NT2/D1 (cell line): ENCODE measurements at places on chromosomes 1 and 21.

GRCh38 chr1:201964261-201964660, 9.0 kb downstream of the TIMM17A start:
- no peak for DNase-seq

GRCh38 chr1:112707221-112708001, 484 bp upstream of the RHOC start:
- DNase-seq = peak; percentile 89

GRCh38 chr1:85801520-85801919, 93.3 kb upstream of the ZNHIT6 start:
- DNase-seq = no peak

DNA sequence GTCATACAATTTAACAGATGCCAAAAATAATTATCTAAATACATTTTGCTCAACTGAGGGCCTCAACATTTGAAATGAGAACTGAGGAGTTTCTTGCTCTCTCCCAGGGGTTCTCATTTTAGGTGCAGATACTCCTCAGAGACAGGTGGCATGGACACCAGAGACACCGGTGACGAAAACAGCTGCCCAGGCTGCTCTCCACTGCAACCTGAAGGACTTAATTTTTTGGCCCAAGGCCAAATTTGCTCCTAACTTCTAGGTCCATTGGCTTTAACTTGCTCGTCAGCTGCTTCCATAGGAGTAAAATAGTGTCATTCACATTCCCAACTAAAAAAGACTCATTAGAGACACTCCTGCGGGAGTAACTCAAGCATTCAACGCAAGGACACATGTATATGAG, 87.0 kb downstream of the NRIP1 start:
- no peak for DNase-seq

- no peak for DNase-seq
Observed at GRCh38 chr1:222048094-222048595, 306.3 kb upstream of the DUSP10 start.

DNA sequence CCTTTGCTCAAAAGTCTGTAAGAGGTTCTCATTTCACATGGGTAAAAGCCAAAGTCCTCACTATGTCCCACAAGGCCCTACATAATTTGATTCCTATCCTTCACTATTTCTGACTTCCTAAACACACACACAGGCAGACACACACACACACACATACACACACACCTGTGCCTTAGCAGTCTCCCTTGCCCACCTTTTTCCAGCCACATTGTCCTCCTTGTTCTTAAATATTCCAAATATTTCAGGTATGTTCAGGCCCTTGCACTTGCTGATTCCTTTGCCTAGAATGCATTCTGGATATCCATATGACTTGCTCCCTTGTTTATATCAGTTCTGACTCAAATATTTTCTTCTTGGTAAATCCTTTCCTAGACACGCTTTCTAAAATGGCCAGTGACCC, 54.6 kb downstream of the NTNG1 start:
- peak; percentile 28 for DNase-seq

- no peak for DNase-seq
Observed at GRCh38 chr1:116372191-116372590, 853 bp upstream of the ATP1A1 start.

DNA sequence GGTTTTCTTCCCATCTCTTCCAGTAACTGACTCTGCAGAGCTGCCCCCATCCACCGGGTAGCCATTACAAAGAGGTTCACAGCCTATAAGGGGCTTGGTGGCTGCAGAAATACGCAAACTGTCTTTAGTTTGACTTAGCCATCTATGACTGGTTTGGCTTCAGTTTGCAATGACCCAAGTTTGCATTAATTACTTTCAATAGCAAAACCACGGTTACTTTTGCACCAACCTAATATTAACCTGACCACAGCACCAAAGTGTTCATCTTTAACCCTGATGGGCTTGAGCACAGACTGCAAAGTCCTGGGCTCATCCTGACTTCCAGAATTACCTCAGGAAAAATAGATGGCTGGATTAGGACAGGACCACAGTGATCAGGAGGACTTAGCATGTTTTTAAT, 2.2 kb upstream of the HAO2 start:
- DNase-seq = no peak

DNA sequence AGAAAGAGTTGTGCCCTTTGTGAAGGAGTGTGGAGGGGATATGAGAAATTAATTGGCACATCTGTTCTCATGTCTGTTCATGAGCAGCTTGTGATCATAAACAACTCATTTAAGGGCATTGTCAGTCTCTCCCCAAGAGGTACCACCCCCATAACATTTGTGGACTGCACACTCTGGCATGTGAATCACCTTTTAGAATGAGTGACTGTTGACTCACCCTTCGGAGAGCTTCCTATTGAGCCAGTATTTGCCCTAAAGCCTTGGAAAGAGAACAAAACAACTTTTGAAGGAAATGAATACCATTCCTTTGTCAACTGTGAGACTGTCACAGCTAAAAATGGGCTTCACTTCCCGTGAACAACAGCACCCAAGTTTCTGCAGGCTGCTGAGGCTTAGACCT, 27.5 kb upstream of the MYSM1 start:
- DNase-seq = peak; percentile 30

- DNase-seq = peak; percentile 42
Observed at GRCh38 chr1:89843273-89844130, 22.7 kb downstream of the LRRC8D start.

DNA sequence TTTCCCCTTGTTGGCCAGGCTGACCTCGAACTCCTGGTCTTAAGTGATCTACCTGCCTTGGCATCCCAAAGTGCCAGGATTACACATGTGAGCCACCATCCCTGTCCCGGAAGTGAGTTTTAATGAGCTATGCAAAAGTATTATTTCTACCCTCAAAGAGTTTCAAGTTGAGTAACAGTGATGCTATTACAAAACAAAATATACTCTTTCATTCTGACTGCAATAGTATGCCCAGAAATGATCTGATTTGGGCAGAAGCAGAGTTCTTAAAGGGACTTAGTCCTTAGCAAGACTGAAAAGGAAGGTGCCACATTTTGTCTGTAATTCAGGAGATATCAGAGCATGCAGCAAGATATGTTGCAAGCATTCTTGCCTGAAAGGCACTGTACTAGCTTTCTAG, 375.4 kb downstream of the NUF2 start:
- DNase-seq = no peak

DNA sequence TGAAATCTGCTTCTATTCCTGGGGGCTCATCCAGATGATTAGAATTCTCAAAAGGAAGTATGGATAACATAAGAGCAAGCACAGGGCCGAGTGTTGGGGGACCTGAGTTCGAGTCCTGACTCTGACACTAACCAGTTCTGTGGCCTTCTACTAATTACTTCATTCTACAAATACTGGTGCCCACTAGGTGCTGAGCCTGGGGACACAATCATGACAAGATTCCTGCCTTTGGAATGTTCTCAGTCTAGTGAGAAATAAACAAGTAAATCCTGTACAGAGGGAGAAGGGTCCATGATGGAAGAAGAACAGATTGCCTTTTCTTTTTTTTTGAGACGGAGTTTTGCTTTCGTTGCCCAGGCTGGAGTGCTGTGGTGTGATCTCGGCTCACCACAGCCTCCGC, 2.2 kb upstream of the NUAK2 start:
- no peak for DNase-seq

- DNase-seq = no peak
Observed at GRCh38 chr1:28123461-28123961, 35.1 kb upstream of the EYA3 start.

- DNase-seq = no peak
Observed at GRCh38 chr1:54456361-54456760, 50.2 kb upstream of the SSBP3 start.

GRCh38 chr1:36436821-36437220, 13.4 kb downstream of the OSCP1 start:
- DNase-seq = no peak

GRCh38 chr1:246139745-246140182, 367.3 kb downstream of the SMYD3 start:
- no peak for DNase-seq

GRCh38 chr21:43913928-43914327, 48.9 kb downstream of the AGPAT3 start:
- DNase-seq = no peak

DNA sequence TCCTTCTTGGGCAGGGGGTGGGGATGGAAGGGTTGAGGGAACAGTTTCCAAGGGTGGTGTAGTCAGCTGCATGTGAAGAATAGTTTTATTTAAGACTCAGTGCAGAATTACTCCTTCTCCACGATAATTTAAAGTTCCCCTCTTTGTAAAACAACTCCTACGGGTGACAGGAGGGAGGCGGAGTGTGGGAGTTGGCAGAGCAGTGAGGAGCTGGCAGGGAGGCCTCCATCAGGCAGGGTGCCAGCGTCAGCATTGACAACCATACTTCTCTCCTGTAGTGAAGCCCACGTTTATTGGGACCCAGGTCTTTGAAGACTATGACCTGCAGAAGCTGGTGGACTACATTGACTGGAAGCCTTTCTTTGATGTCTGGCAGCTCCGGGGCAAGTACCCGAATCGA, 93.8 kb downstream of the MTR start:
- no peak for DNase-seq

GRCh38 chr1:206495011-206495461, 12.3 kb upstream of the RASSF5 start:
- DNase-seq = no peak

- DNase-seq = peak; percentile 90
Observed at GRCh38 chr1:155061381-155062150, 2.0 kb upstream of the EFNA4 start.

DNA sequence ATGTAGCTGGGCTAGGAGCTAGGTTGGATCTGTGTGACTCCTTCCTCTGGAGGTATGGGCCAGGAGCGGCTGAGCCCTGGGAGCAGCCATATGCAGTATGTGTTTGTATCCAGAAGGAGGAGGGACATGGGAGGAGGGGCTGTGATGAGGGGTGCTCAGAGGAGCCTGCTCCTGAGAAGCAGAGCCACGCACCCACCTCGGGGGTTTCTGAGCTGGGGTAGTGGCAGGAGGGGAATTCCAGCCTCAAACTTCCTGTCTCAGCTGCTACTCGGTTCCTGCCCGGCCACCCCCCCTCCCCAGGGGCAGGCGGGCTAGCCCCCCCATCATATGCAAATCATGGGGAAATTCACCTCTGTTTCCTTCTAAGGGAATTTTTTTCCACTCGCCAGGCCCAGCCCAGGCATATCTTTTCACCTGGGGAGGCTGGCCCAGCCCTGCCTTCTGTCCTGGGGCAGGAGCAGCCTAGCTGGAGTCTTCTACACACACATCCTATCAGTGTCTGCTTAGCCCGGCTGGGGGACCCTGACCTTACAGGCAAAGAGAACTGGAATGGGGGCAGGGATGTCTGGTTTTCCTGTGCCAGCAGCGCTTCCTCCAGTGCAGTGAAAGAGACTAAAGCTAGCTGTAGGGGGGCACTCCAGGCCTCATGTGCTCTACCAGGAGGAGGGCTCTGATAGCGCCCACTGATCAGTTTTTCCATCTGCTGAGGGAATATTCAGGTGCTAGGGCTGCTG, 3.0 kb downstream of the ZC3H12A start:
- peak; percentile 32 for DNase-seq

DNA sequence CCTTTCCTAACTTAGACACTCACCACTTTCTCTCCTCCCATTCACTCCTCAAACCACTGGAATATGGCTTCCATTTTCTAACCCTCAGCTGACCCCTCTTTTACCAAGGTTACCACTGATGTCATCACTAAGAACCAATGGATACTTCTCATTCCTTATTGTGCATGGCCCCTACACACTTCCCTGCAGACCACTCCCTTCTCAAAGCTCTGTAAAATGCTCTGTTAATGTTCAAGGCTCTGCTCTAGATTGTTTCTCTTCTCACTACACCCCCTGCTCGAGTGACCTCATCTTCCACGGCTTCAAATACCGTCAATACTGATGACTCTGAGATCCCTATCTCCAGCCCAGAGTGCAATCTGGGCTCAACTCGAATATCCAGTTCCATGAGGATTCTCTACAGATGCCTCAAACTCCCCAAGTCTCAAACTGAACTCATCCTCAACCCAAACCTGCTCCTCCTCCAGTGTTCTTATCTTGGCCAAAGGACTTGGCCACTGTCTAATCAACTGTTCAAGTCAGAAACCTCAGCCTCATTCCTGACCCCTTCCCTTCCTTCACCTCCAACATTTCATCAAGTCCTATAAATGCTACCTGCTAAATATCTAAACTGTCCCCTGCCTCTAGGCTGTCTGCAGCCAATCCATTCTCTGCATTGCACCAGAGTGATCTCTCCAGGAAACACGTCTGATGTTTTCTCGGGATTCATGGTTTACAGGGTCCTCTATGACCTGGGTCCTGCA, 41.3 kb upstream of the BMP8B start:
- DNase-seq = no peak

GRCh38 chr1:67190942-67191341, 24.7 kb downstream of the IL23R start:
- no peak for DNase-seq

DNA sequence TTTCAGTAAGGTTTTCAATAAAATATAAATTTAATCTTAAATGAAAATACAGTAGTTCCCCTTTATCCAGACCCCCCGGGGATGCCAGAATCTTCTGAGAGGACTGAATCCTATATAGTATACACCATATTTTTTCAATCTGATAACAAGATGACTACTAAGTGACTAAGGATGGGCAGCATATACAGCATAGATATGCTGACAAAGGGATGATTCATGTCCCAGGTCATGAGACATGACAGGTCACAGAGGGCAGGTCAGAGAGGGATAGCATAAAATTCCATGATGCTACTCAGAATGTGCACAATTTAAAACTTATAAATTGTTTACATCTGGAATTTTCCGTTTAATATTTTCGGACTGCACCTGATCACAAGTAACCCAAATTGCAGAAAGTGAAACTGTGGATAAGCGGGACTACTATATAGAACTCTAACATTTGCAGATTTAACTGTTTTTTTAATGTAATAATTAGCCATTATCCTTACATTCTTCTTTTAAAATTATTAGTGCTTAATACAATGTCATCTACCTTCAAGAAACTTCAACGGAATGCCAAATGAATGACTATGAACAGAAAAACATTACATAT, 48.8 kb downstream of the LRRC40 start:
- no peak for DNase-seq

- DNase-seq = no peak
Observed at GRCh38 chr1:87196110-87196827, 132.4 kb upstream of the LMO4 start.

DNA sequence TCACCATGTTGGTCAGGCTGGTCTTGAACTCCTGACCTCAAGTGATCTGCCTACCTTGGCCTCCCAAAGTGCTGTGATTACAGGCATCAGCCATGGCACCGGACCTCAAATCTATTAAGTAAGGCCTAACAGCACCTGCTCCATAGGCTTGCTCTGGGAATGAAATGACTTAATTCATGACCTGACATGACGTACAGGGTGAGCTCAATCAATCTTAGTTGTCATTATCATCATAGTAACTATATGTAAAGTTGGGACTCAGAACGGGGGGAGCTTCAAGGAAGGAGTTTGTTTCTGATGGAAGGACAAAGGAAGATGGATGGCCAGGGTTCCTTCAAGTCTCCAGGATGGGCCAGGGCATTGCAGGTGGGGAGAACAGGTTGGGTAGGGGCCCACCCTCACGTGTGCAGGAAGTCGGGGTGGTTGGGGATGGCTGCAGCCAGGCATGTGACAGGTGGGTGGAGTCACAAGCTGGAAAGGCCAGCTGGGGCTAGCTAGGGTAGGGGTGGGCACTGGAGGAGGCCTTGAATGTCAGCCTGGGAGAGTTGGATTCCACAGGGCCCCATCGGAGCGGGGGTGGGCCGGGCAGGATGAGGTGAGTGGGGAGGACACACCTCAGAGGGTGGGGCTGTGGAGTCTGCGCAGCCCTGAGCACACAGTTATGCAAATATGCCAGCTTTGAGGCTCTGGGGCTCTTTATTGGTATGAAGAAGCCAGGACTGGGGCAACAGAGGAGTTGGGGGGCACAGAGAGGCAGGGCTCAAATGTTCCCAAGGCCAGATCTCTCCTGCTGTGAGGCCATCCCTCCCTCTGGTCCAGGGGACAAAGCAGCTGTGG, 9.6 kb downstream of the TRIM62 start:
- DNase-seq = no peak

GRCh38 chr1:191714845-191715244, 443.4 kb upstream of the RGS18 start:
- no peak for DNase-seq
